ENCODE measurements at places on chromosomes 5 and 9.
A peak's percentile ranks its signal among the peaks of the same experiment; 100 is the strongest.

DNA sequence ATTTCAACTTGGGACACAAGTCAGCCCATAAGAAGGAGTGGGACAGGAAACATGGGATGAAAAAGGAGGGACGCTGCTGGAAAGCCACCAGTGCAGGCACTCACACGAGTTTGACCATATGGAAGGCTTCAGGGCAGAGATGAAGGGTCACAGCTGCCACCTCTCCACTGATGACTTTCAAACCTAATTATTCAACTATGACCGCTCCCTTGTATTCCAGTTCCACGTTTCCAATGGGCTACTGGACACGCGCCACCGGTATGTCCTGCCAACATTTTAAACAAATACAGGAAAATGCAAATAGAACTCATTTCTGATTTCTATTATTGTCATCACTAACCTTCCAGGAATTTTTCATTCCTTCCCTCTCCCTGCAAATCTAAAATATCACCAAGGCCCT lies 134.7 kb downstream of the SLC1A3 start:
- DNase-seq, result no peak

GRCh38 chr9:18429070-18429469 lies 44.9 kb upstream of the ADAMTSL1 start:
- DNase-seq, result peak; percentile 77

GRCh38 chr5:178426326-178427130 lies 163.7 kb downstream of the COL23A1 start:
- DNase-seq, result no peak

DNA sequence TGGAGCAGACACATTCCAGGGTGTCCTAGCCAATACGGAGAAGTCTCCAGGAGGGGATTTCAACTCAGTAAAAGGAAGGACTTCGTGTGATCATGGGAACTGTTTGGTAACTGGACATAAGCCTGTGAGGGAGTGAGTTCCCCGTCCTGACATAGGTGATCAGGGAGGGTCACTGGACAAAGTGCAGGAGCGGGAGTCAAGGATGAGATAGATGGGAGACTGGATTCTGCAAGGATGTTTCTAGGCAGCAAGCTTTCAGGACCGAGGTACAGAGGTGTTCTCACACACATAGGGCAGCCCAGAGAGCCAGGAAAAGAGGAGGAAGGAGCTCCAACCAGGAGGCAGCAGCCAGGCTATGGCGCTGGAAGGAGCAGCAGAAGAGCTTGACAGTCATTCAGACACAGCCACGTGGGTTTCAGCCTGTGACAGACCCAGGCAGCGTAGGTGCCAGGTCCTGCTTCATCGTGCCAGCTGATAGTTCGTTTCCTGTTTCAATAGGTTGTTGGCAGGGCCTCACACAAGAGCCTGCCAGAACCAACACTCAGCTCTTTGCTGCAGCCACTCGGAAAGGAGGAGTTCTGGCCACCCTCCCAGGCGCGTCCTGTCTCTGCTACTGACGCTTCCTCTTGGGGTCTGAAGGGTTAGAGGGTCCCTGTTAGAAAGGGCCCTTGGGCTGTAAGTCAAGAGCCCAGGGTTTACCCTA lies 84.1 kb downstream of the AMBP start:
- peak; percentile 70 for DNase-seq

GRCh38 chr5:92944337-92944736 lies 636.7 kb downstream of the NR2F1-AS1 start:
- no peak for DNase-seq

DNA sequence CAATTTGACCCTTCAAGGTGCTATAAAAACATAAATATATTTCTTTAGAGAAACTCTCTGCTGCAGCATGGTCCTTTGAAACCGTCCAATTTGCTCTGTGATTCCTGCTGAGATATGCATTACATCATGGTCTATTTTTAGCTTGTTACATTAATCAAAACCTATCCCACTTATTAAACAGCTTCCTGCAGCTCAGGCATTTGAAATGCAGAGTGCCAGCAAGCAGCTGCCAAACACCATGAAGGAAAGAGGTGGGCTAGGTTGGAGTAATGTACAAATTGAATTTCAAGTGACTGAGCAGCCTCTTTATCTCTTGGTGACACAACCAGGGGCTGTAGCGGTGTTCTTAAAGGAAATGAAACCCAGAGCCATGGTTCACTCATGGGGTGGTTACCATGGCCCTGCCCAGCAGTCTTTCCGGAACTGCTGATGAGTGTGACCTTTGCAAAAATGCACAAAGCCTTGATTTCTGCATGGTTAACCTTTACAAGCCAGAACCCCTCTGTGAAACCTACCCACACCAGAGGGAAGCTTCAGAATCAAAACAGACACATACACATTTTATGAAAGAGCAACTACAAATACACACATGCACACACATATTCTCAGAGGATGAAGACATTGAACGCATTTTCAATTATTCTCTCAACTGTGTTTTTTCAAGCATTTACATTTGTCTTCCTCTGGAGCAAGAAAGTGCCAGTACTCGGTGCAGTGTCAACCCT lies 155.8 kb upstream of the ZNF608 start:
- no peak for DNase-seq

- DNase-seq, result no peak
Measured at GRCh38 chr5:161420521-161420920, 126.0 kb downstream of the GABRB2 start.

- no peak for DNase-seq
Measured at GRCh38 chr9:125461636-125462190, 200.1 kb downstream of the GAPVD1 start.

DNA sequence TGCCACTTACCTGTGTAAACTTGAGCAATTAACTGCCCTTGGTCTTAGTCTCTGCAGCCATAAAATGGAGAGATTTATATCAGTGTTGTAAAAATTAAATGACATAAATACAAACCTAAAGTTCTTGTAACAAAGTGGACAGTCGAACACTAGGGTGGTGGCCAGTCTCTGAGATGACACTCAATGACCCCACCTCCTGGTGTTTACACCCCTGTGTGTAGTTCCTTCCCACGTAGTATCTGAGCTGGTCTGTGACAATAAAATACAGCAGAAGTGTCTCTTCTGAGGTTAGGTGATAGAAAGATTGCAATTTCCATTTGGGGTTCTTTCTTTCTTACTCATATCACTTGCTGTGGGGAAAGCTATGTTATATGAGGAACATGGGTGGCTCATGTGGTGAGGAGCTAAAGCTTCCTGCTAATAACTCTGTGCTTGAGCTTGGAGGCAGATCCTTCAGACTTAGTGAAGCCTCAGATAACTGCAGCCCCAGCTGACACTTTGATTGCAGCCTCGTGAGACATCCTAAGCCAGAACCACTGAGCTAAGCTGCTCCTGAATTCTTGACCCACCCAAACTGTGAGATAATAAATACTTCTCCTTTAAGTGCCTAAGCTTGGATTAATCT lies 173.4 kb upstream of the CHD1 start:
- no peak for DNase-seq

DNA sequence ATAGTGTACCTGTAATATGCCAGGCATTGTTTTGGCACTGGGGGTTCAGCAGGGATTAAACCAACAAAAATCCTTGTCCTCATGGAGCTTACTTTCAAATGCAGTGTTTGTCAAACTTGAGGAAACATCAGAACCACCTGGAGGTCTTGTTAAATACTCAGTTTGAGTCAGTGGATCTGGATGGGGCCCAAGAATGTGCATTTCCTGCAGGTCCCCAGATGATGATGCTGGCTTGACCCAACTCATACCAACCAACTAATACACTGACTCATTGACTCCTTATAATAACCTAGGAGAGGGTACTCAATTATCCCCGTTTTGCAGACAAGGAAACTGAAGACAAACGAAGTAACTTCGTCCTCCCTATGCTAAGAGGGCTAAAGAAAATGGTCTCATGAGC lies 11.3 kb downstream of the WWC1 start:
- DNase-seq, result no peak

DNA sequence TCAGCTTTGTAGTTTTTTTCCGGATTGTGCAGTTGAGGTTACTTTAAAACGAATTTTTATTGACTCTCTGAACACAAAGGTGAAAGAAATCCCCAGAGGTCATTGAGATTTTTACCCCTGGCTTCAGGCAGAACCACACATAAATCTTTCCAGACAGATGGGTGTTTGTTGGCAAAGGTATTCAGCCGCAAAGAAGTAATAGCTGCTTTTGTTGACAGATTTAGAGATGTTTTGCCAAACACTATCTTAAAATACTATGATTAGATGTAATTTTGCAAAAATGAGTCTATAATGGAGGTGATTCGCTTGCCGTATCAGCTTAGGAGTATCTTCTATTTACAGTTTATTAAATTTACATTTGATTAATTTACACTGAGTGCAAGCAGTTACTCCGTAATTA lies 418.3 kb upstream of the CLINT1 start:
- DNase-seq, result no peak

GRCh38 chr5:6442333-6442732 lies 6.3 kb upstream of the UBE2QL1 start:
- DNase-seq, result no peak

GRCh38 chr5:14660833-14661232 lies 3.7 kb upstream of the OTULIN start:
- DNase-seq, result no peak

DNA sequence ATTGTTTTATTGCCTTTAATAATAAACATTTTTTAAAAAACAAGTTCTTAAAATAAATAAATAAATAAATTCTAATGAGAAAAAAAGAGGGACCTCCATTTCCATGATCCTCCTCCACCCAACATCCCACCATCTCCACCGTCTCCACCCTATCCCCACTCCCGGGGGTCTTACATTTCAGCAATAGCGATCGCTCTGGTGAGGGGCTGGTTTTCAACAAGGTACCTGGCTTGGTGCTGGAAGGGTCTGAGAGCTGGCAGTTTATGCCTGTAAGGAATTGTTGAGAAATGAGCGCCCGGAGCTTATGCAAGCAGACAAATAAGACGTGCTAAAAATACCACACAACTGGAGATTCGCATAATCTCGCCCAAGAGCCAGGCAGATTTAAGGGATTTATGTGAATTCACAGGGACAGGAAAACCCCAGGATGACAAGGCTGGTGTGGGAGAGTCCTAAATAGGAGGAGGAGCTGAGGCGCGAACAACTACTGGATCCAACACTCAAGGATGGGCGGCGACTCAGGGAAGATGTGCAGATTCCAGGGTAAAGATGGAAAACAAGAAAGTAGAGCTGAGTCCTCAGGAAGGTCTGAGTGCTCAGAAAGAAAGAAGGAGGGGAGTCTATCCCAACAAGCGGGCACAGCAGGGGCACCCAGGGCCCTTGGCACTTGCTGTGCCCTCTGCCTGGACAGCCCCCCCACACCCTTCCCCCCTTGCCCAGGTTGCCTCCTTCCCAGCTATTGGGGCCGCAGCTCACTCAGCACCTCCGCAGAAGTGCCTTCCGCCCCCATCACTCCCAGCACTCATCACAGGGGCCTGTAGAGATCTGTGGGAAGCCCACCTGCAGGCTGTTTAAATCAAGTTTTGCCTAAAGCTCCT lies 27.0 kb downstream of the TRIM14 start:
- DNase-seq, result no peak

DNA sequence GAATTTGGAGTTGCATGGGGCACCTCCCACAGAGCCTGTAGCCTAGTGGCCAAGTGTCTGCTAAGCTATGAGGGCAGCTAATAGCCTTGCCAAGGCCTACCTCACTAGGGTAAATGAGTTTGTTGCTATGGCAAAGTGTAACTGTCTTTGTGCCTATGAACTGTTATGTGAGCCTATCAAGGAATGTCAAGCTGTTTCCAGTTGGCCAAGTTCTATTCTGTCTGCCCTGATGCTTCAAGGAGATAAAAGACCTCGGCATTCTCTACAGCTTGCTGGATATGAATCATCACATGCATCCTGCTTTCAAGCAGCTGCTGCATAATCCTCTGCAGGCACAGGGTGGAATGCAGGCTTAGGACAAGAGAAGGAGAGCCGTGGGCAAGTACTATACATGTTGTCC lies 69.8 kb upstream of the CCDC112 start:
- peak; percentile 60 for DNase-seq

- DNase-seq, result no peak
Measured at GRCh38 chr9:117266855-117267497, 147.9 kb downstream of the ASTN2 start.

GRCh38 chr9:125370786-125371185 lies 109.2 kb downstream of the GAPVD1 start:
- no peak for DNase-seq

DNA sequence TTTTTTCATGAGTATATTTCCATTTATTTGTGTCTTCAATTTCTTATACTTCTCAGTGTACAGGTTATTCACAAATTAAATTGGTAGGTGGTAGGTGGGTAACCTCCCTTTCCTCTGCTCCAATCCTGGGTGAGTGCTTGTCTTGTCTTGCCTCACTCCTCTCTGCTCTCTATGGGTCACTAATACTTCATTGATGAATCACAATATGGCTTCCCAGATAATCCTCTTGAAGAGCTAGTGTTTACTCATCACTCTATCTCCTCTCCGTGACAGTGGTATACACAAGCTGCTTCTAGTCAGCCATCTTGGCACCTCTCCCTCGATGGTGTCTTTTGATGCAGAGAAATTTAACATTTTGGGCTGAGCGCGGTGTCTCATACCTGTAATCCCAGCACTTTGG lies 331.8 kb upstream of the NMUR2 start:
- no peak for DNase-seq

DNA sequence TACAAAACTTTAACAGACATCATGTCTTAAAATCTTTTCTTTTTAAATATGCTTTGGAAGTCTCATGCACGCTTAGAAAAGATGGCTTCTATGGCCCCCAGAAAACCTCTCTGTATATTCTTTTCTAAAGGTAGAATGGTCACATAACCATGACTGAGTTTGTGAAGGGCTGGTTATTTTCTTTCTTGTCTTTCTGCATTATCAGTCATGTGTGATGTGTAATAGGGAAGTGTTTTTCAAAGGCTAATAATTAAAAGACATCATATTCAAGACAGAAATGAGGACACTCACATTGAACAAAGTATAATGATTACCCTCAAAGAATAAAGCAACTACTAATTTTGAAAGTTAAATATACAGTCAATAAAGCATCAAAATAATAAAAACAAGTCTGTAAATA lies 253.4 kb downstream of the TRPM3 start:
- DNase-seq, result no peak

- no peak for DNase-seq
Measured at GRCh38 chr9:127212453-127212852, 52.1 kb upstream of the GARNL3 start.

- peak; percentile 71 for DNase-seq
Measured at GRCh38 chr9:116059466-116059865, 94.1 kb upstream of the PAPPA start.

- no peak for DNase-seq
Measured at GRCh38 chr5:118778941-118779340, 209.4 kb downstream of the DTWD2 start.

GRCh38 chr5:88782571-88782970 lies 100.4 kb downstream of the MEF2C start:
- no peak for DNase-seq

DNA sequence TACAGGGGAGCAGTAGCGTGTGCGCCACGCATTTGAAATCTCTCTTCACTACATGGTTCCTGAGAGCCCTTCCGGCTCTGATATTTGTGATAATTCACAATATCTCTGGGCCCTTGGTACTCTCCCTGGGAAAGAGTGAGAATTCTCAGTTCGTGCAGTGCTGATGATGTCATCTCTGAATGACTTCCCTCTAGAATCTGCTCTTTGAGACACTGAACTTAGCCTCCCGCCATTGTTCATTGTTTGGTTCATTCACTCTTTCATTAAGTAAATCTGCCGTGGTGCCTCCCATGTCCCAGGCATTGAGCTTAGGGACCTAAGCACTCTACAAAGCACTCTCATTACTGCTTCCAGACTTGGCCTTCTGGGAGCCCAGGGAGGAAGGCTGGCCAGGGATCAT lies 94.0 kb downstream of the PPARGC1B start:
- DNase-seq, result no peak

GRCh38 chr9:8560560-8561525 lies 761.3 kb upstream of the DMAC1 start:
- DNase-seq, result no peak

All from stromal cell of bone marrow (primary cell).